ENCODE measurements at places on chromosomes 11 and 22. TPM values are rescaled to one million over a fixed set of nuclear protein-coding genes. Genes with fewer than 3 reads are reported as not detected.

The MMP27 gene
- total RNA-seq, result not detected

The FXYD2 gene
- total RNA-seq, result 0.38 TPM

The MGAT3 gene
- 1.3 TPM for total RNA-seq

The RAB38 gene
- 0.28 TPM for total RNA-seq

The HOATZ gene
- total RNA-seq, result not detected

The UPK2 gene
- not detected for total RNA-seq

The PTPN5 gene
- 0.19 TPM for total RNA-seq

The POU2AF3 gene
- not detected for total RNA-seq

The MRPL21 gene
- 53.0 TPM for total RNA-seq

The OLFML1 gene
- total RNA-seq, result 10.7 TPM

The NPTXR gene
- total RNA-seq, result 2.5 TPM

The DCUN1D5 gene
- 80.5 TPM for total RNA-seq

The OR51B4 gene
- total RNA-seq, result not detected

The AIFM3 gene
- total RNA-seq, result 0.56 TPM

Data from regular cardiac myocyte (primary cell).